Activated T-cell treated with anti-CD3 and anti-CD28 coated beads for 4 hours (primary cell): ENCODE measurements at places on chromosomes 7 and 10.

GRCh38 chr7:51080622-51081269 lies 235.9 kb downstream of the COBL start:
- no peak for DNase-seq

DNA sequence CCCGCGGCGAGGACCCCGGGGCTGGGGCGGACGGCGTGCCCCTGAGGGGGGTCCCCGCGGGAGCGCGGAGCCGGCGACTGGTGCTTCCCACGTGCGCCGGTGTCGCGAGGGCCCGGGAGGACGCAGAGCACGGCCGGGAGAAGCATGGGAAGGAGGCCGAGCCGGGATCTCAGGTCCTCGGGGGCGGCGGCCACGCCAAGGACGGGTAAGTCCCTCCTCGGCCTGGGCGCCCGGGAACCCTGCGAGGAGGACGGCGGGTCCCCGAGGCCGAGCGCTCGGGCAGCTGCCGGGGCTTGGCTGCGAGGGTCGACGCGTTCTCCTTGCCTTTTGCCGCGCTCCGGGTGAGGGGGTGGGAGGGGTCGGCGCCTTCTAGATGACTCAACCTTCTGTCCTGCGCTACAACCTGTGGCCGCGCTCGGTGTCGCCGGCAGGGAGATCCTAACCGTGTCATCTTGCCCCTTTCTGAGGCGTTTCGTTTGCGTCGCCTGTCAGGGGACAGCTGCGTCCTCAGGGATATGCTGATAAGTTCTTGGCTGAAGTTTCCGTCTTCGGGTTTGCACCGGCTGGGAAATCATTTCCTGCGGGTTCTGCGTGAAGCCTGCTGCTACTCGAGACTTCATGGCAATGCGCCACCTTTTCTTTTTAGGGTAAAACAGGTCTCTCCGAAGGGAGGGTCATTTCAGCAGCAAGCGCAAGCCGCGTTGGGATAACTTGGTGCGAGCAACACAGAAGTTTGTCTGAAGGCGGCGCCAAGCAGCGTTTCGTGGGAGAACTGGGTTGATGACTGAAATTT lies 529 bp downstream of the TASOR2 start:
- DNase-seq = peak; percentile 49

DNA sequence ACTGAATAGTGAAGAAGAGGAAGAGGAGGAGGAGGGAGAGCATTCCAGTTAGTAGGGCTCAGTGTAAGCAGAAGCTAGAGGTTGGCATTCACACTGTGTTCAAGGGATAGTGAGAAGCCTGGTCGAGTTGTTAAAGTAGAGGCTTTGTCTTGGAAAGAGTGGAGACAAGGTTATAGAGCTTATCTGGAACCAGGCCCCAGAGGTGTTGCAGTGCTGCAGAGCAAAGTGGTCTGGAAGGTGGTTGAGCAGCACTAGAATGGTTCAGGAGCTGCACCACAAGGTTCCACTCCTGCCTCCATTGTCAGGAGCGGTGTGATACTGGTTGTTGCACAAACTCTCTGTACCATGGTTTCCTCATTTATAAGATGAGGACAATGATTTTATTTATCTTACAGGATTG lies 8.8 kb upstream of the PCGF5 start:
- no peak for DNase-seq

GRCh38 chr10:70619271-70620019 lies 16.9 kb upstream of the PRF1 start:
- no peak for DNase-seq

- DNase-seq = no peak
Observed at GRCh38 chr7:47746468-47746867, 164.6 kb upstream of the TNS3 start.

- DNase-seq = no peak
Observed at GRCh38 chr7:69476416-69476815, 121.9 kb upstream of the AUTS2 start.

GRCh38 chr10:99927721-99928280 lies 81.9 kb downstream of the DNMBP start:
- no peak for DNase-seq

- no peak for DNase-seq
Observed at GRCh38 chr10:118394301-118395200, 52.4 kb upstream of the FAM204A start.

GRCh38 chr10:86306628-86307278 lies 59.8 kb downstream of the GRID1 start:
- DNase-seq = no peak

- DNase-seq = no peak
Observed at GRCh38 chr7:151390598-151391357, 19.1 kb downstream of the WDR86 start.

- no peak for DNase-seq
Observed at GRCh38 chr10:122894261-122894944, 15.0 kb upstream of the FAM24B start.

DNA sequence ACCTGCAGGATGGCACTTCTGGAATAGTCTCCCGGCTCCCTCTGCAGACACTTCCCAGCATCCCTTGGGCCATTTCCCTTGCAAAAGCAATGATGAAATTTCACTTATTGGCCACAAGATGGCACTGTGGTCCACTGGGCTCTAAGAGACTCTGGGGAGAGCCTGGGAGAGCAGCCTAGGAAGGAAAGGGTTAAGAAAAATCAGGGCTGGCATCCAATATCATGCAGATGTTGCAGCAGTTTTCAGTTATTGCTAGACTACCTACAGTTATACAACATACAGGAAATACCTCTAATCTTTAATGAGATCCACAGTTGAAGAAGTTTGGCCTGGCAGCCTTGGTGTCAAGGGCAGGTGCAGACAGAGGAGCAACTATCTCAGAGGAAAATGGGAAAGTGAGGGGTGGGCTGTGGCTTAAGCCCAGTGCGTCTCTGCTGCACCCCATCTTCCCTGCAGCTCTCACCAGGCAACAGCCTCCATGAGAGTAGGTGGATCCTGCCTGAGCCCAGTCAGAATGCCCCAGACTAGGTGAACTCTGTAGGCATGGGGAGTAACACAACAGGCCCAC lies 100.2 kb upstream of the PRSS58 start:
- no peak for DNase-seq

DNA sequence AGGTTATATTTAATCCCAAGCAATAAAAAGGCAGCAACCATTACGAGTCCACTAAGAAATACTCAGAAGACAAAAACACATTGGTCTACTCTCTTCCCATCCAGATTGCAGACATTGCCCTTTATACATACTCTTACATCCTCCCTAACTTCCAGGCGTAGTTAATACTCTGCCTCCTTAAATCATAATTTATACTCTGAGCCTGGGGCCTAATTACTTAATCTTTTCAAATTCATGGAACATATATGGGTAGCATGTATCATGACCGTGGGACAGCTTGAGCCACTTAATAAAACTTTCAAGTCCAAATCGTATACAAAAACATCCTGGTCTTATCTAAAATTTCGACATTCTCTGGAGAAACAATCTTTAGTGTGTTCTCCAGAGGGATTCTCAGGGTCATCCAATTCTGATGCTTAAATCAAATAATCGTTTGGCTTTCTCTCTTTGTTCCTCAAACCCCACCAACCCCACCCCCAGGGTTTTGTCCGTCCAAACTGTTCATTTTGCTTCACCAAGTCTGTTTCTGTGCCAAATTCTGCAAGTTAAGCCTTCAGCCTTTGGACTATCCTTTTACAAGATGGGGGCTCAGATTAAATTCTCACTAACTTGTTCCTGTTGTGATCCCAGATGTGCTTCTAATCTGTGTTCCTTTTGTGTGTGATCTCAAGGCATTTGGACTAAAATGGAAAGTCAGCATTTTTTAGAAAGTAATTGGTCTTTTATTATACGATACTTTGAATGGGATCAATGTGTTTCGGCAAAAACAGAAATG lies 86.4 kb downstream of the ADAM12 start:
- DNase-seq = no peak

DNA sequence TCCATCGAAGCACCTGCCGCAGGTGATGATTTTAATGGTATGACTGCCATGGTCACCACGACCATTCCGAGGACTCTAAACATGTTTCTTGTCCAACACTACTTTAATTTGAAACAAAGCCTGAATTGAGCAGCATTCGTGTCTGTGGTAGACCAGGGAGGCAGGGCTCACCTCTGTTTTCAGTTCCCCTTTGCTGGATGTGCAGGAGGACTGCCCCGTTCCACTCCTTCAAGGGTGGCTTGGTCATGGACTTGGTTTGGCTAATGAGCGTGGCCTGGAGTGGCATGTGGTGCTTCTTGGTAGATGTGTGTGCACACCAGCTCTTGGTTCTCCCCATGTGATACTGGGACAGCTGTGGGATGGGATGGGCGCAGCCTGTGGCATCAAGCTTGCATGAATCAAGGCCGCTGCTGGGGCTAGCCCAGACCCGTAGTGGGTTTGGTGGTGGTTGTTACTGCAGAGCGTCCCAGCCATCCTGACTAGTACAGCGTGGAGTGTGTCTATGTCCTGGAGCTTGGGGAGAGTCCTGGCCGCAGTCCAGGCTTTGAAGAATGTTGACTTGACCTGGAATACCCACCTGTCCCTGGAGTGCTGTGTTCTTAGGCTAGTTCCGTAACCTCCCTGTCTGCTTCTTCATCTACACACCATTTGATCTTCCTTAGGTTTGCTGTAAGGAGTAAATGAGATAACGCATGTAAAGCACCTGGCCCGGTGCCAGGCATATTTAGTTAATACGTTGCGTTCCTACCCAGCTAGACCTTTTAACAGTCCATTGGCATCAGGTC lies 34.8 kb downstream of the MGMT start:
- no peak for DNase-seq

DNA sequence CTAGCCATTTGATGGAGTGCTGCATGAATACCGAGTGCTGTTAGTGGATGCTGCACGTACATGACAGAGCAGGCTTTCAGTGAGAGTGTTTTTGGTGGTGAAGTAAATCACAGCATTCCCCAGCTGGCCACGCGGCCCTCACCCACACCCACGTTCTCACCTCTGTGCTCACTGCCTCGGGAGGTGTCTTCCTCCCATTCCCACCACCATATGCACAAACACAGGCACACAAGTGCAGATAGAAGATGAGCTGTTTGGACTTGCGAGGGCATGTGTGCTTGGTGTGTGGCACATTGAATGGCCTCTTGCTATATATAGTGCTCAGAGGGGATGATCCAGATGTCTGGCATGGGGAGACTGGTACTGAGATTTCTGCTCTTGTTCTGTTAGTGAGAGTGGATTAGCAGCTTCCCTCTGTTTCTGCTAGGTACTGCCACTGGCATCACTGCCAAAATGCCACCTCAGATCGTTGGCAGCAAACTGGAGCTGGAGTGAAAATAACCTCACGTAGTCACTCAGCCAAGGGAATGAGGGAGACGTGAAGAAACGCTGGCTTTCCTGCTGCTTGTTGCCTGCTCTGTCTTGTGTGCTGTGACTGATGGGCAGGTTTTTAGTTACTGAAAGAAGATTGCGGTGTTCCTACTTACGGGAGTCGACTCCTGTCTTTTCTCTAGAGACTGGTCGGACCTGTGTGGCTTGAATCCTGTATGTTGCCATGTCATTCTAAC lies 19.1 kb downstream of the DNAJB6 start:
- DNase-seq = no peak

DNA sequence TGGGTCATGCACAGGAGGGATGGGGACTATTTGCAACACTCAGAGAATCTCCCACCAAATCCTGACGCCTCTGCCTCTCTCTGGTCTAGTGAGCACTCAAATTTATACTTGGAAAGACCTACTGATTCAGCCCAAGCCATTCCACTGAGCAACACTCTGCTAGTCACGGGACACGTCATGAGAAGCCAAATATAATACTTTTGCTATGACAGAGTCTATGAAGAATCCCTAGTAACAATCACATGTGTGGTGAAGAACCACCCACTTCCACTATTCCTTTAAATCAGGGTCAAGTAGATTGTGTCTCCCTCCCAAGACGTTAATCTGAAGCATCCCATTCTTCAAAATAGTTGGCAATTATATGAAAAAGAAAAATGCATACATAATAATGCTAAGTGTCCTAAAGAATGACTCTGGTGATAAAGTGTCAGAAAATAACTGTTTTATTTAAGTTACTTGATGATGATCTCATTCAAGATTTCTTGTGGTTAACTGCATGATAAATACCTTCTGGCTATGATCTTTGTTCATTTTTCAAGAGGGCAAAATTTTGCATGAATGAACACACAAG lies 28.5 kb downstream of the CHCHD3 start:
- no peak for DNase-seq

DNA sequence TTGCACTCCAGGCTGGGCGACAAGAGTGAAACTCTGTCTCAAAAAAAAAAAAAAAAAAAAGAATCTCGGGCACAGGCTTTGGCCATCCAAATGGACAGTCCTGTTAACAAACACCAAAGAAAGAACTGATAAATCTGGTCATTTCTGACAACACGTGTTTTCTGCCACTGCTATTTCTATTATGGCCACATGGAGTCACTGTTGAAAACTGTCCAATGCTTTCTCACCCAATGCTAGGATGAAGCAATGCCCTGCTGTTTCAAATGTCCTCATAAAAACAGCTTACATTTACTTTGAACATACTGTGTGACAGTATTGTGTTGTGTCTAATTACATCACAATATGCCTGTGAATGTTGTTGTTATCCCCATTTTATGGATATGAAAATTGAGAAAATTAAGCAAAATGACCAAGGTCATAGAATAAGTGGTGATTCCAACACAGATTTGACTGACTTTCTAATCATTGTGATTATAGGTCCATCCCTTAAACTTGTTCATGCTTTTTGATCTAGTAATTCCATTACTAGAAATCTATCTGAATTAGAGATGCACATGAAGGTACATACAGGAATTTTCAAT lies 19.9 kb upstream of the MAP3K8 start:
- no peak for DNase-seq

- no peak for DNase-seq
Observed at GRCh38 chr10:24010436-24010970, 198.4 kb upstream of the KIAA1217 start.

GRCh38 chr10:58851606-58852005 lies 324.8 kb upstream of the PHYHIPL start:
- DNase-seq = no peak

- no peak for DNase-seq
Observed at GRCh38 chr7:31872545-31873370, 185.7 kb downstream of the PPP1R17 start.

DNA sequence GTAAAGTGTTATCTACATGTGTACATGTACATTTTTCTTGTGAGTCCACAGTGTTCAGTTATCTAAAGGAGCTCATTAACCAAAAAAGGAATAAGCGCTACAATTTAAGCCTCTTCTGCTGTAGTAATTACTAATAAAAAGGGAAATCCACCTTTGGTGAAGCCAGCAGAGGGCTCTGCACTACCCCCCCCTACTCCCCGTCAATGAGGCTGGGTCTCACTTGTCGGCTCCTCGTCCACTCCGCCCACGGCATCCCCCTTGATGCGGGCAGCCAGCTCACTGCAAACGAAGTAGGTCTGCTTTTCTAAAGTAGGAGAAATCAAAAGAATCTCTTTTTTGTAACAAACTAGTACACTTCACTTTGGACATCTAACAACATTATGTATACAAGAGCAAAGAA lies 4.7 kb upstream of the WASHC2A start:
- DNase-seq = no peak

GRCh38 chr10:104416851-104417250 lies 63.2 kb downstream of the CFAP58 start:
- no peak for DNase-seq
